ENCODE measurements at places on chromosomes 12 and 14. TPM values are rescaled to one million over a fixed set of nuclear protein-coding genes. Genes with fewer than 3 reads are reported as not detected.
A peak's percentile ranks its signal among the peaks of the same experiment; 100 is the strongest.

DNA sequence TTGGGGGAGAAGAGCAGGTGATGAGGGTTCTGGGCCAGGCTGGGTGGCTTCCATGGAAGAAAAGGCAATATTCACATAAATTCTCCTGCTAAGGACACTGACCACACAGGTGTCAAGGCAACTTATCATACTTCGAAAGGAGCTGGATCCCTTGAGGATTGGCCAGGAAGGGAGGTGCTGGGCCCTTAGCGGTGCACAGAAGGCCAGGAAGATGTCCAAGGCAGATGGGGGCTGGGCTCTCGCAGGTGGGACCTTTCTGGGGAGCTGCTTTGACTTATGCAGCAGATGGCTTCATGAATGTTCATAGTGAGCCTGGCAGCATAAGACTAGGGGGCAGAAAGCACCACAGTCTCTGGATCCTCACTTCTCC, 3.9 kb downstream of the CD63 start:
- no peak for DNase-seq

- DNase-seq: no peak
Observed at GRCh38 chr12:65330331-65330730, 51.8 kb downstream of the MSRB3 start.

Gene DAO
- not detected for total RNA-seq

Gene FOXN4
- total RNA-seq: 1.3 TPM

Gene KRT6C
- not detected for total RNA-seq

GRCh38 chr14:98269533-98269932, 1002.5 kb downstream of the BCL11B start:
- no peak for DNase-seq

- DNase-seq: no peak
Observed at GRCh38 chr14:99707921-99708320, 23.8 kb downstream of the CYP46A1 start.

GRCh38 chr12:103589517-103589916, 2.4 kb downstream of the STAB2 start:
- DNase-seq: no peak

Gene KLRD1
- not detected for total RNA-seq

- DNase-seq: no peak
Observed at GRCh38 chr12:18700271-18700670, 37.5 kb downstream of the PLCZ1 start.

DNA sequence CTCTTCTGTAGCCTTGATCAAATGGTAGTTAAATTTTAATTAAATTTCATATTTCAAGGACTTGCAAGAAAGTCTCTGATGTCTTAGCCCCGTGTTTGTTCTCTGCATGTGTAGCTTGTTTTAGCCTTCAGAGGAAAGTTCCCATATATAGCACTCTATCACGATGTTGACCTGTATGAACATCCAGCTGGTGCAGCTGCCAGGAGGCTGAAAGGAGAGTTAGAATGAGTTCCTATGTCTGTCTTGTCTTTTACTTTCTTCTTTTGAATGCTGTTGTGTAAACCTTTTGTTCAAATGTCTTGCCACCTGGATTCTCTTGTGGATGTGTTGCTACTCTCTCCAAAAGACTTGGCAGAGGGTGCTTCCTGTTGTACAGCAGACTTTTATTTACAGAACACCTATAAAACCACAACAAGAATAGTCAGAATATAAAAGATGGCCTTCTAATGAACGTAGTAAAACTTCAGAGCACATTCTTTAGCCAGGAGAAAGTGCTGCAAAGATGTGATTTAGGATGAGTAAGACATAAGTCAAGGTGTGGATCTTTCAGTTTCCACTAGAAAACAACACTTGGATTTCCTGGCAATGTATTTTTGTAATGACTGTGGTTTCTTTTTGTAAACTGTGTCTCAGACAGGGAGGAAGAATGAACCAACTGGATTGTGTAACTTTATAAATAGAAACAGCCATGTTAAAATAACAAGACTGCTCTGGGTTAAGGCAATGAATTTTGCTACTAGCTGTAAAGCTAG, 17.2 kb downstream of the NAV3 start:
- DNase-seq: no peak

- no peak for DNase-seq
Observed at GRCh38 chr14:103748534-103748857, 32.9 kb downstream of the ZFYVE21 start.

DNA sequence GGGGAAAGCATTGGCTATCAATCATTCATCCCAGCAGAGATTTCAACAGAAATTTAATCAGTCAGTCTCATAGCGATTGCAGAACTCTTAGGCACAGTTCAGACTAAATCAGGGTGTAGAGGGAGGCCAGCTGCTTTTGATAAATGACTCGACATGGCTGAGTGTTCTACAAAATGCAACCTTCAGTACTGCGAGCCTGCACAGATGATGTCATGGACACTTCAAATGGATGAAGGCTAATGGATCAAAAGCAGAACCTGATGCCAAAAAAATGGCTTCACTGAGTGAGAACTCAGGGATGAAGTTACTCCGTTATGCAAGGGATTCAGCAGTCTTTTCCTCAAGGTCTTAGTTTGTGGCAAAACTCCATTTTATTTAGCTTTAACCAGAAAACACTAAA, 167.3 kb downstream of the DACT1 start:
- DNase-seq: no peak

DNA sequence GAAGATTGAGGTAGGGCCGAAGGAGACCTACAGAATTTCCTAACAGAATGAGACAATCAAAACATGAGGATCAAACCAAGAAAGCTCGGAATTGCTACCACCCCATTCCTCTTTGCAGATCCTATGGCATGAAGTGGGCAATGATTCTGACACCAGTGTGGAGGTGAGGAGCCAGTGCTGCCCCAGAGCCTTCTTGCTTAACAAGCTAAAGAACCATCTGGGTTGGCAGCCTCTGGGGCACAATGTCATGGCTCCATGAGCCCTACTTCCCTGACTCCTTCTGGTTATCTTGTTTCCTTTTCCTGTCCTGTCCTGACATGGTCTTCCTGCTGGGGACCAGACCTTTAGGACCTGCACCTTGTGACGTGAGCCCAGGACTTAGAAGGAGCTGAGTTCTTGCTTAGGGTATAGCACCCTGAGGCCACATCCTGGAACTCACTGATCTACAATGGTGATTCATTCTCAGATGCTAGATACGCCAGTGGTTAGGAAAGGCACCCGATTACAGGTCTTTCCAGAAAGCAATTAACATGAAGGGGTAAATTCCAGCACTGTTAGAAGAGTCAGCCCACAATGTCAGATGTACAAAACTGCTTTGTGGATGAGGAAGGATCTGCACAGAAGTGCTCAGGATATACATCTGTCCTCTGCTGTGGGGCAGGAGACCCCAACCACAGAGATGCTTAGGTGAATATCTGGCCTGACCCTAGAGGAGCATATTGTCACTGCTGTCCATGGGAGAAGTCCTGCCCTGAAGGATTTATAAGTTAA, 324.2 kb downstream of the ZFP36L1 start:
- DNase-seq: no peak

Gene CFL2
- 55.9 TPM for total RNA-seq

- DNase-seq: no peak
Observed at GRCh38 chr14:104770851-104771272, 17.9 kb downstream of the SIVA1 start.

Gene TAS2R43
- 0.47 TPM for total RNA-seq

- no peak for DNase-seq
Observed at GRCh38 chr14:57831981-57832380, 33.9 kb downstream of the SLC35F4 start.

GRCh38 chr14:55744321-55744720, 164.3 kb downstream of the KTN1 start:
- DNase-seq: no peak

Gene IAPP
- total RNA-seq: not detected

Gene PAH
- total RNA-seq: not detected

- DNase-seq: no peak
Observed at GRCh38 chr12:14954269-14954668, 7.1 kb downstream of the ARHGDIB start.

DNA sequence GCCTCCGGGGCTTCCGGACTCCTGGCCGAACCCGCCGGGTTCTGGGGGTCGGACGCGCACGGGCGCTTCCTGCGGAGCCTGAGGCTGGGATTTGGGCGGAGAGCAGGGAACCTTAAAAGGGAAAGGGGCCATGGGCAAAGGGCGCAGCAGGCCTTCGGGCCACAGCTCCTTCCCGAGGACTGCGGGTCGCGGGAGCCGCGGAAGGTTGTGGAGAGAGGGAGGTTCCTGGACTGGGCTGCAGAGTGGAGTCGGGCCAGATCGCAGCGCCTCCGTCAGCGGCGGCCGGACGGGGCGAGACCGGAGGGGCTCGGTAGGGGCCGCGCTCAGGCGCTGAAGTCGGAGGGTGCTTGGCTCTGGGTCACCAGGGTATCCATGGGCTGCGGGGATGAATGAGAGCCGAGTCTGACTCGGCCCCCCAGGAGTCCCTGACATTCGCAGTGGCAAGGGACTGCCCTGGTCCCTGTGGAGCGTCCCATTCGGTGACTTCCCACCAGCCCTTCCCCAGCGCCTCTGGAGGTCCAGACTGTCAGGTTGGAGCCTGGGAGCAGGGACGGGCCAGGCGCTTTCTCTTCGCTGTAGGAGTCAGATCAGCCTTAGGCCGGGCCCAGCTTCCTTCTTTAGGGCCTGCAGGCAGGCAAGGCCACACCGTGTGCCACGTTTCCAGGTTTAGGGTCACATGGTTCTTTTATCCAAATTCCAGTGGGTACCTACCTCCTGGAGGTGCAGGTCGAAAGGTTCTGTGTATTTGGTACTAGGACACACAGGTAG, 938 bp upstream of the SLC25A29 start:
- DNase-seq: peak; percentile 33

GRCh38 chr14:73714656-73715081, 485 bp upstream of the PNMA1 start:
- no peak for DNase-seq

Gene ANKS1B
- 8.4 TPM for total RNA-seq

GRCh38 chr14:73743431-73743931, 29.3 kb upstream of the PNMA1 start:
- DNase-seq: no peak

Gene TEX22
- total RNA-seq: 5.2 TPM

DNA sequence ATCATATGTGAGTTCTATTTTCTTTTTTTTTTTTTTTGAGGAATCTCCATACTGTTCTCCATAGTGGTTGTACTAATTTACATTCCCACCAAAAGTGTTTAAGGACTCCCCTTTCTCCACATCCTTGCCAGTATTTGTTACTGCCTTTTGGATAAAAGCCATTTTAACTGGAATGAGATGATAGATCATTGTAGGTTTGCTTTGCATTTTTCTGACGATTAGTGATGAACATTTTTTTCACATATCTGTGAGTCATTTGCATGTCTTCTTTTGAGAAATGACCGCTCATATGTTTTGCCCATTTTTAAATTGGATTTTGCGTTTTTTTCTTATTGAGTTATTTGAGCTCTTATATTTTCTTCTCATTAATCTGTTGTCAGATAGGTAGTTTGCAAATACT, 394.8 kb downstream of the LRFN5 start:
- no peak for DNase-seq

DNA sequence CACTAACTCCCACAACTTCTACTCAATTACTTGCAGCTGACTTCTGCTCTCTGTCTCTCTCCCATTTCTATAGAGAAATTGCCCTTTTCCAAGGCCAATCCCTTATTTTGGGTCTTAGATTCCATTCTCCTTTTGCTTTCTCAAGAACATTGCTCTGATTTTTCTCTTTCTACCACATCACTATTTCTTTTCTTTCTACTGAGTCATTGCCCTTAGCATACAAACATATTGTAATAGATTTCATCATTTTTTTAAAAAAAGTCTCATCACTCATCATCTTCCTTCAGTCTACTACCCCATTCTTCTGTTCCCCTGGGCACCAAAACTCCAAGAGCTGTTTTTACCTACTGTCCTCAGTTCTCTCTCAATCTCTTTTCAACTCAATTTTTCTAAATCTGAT, 4.4 kb upstream of the KCNA1 start:
- DNase-seq: no peak

DNA sequence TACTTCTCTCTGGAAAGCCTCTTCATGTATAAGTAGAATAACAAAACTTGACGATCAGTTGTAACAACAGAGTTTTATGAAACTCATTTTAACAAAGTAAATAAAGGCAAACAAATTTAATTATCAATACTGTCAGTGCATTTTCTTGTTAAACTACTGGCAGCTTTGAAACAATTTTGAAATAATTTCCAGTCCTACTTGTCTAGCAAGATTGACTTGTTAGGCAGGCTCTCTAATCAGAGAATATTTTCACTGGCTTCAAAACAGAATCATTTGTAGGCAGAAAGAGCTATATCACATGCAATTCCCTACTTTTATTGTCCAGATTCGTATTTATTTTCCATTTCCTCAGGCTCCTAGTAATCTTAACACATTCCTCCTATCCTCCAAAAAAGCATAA, 45.9 kb upstream of the SLC6A13 start:
- DNase-seq: no peak

DNA sequence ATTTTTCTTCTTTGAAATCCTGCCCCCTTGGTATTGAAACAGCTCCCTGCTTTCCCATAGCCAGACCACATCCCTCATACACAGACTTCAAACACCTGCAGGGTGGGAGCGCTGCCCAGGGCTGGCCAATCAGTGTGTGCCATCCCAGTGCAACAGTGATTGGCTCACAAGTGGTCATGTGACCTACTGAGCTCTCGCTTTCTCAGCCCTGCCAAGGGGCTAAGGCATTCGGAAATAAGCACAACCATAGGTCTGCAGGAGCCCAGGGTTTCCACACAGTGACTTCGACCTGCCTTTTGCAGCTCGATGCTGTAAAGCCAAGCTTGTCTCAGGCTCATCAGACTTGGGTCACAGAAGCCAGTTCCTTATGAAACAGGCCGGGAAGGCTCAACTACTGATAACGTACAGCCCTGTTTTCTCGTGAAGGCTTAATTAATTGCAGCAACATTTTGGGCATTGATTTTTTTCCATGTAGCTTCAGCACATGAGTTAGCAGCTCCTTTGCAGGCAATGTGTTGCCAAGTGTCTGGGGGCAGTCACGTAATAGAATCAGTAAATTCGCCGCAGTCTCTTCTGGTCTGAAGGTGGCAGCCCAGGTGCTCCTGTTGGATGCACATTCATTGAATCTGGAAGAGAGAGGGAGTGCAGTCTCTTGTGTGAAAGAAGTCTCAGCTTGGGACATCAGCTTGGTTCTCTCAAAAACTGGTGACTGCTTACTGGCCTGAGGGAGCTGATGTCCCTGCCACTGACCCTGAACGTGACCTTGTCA, 1091.8 kb downstream of the AACS start:
- DNase-seq: no peak

Gene PTCSC3
- not detected for total RNA-seq

Measured in neural crest cell (in vitro differentiated cells).